ENCODE measurements at places on chromosomes 11 and 22.

- DNase-seq = no peak
These were observed 2.2 kb downstream of the TUT1 start for GRCh38 chr11:62588966-62589637.

- no peak for DNase-seq
These were observed 309.1 kb upstream of the C11orf87 start for GRCh38 chr11:109112821-109113280.

DNA sequence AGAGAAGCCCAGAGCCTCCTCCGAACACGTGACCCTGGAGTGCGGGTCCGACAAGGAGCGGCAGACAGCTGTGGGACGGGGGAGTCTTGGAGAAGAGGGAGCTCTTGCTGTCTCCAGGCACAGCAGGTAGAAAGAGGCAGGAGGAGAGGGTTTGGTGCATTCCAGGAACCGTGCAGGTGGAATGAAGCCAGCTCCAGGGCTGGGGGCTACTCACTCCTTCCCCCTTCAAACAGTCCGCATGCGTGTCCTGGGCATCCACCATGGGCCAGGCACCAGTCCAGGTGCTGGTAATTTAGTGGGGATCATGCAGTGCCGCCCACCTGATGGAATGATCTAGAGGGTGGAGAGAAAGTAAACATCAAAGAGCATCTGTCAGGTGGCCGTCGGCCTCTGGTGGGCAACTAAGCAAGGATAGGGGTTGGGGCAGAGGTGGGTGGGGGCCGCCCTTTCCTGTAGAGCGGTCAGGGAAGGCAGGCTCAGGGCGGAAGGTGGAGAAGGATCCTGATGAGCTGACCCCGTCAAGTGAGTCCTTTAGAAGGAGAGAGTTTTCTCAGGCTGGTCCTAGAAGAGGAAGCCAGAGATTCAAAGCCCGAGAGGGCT lies 850.0 kb downstream of the TBC1D22A start:
- no peak for DNase-seq

DNA sequence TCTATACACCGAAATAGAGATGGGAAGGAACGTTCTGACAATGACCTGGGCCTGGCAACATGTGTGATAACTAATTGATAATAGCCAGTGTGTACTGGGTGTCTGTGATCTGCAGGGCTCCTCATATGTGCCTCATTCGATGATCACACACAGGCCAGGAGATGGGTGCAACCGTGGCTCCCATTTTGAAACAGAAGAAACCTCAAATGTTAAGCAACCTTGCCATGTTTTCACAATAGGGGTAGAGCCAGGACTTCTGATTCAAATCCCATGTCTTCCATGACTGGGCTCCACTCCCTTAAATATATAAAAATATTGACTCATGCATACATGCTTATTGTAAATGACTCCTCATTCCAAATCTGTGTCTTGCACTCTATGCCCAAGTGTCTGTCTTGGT lies 11.1 kb downstream of the APOL3 start:
- no peak for DNase-seq

DNA sequence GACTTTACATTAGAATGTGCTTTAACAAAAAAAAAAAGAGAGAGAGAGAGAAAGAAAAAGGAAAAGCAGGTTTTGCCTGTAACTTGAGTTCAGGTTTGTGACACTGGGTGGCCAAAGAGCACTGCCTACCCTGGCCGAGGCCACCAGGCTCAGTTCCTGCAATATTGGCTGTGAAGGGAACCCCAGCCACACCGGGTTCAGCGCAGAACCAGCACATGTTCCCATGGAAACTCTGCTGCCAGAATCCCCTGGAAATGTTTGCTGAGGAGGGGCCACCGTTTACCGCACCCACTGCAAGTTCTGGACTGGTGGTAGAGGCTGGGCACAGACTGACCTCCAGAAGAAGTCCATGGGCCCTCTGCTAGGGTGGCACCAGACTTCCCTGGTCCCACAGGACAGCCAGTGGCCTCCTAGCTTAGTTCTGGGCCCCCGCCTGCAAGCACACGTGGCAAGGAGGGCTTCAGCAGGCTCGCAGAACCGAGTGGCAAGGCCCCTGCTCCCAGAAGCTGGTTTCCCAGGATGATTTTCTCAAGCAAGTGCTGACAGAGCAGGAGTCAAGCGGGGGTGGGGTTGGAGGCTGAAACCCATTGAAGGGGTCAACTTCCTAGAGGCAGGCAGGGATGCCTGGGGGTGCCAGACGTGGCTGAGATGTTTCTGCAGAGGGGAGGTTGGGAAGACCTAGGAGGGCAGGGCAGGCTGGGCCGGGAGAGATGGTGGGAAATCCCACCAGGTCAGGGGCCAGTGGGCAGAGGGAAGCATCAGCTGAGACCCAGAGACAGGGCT lies 51.2 kb downstream of the NFAM1 start:
- no peak for DNase-seq

DNA sequence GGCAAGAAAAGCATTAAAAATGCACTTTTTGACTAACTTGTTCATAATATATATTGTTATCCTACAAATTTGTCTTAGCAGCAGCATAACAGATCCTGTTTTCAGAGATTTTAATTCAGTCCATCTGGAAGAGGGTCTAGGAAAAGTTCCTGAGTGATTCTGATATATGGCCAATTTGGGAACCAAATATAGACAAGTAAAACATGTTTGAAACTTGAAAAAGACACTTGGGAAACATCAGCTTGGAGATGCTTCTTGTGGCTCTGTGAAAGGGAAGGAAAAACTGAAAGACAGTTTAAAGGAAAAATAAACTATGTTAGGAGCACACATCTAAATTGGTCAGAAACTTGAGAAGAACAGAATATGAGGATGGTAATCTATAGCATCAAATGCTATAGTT lies 697.5 kb downstream of the CNTN5 start:
- DNase-seq = no peak

DNA sequence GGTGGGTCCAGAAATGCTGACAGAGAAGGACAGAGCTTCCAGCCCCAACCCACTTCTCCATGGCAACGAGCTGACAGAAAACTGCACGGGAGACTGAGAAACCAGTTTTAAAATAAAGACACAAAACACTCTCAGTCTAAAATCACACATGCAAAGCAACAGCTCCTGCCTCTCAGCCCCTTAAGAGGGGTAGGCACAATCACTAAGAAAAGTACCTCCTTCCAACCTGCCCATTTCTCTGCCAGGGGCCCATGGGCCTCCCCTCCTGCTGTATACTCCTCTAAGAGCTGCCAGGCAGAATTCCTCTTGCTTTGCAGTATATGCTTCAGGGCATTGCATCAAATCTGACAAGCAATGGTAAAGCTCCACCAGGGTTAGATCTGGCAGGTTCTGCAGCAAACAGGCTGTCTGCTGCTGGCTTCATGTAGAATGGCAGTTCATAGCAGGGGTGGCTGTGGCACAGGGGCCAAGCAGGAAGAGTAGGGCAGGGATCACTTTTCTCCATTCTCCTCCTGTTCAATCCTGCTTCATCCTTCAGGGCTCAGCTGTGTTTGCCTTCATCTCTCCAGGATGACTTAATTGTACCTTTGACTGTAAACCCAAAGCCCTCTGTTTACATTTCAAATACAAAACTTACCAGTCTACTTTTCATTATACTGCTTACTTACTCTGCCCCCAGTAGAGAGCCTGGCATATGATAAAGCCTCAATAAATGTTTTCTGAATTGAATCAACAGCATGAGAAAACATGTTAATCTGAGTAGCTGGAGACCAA lies 77.7 kb downstream of the KCNC1 start:
- DNase-seq = no peak

- DNase-seq = no peak
These were observed 2073.5 kb downstream of the LRRC4C start for GRCh38 chr11:39385911-39386310.

DNA sequence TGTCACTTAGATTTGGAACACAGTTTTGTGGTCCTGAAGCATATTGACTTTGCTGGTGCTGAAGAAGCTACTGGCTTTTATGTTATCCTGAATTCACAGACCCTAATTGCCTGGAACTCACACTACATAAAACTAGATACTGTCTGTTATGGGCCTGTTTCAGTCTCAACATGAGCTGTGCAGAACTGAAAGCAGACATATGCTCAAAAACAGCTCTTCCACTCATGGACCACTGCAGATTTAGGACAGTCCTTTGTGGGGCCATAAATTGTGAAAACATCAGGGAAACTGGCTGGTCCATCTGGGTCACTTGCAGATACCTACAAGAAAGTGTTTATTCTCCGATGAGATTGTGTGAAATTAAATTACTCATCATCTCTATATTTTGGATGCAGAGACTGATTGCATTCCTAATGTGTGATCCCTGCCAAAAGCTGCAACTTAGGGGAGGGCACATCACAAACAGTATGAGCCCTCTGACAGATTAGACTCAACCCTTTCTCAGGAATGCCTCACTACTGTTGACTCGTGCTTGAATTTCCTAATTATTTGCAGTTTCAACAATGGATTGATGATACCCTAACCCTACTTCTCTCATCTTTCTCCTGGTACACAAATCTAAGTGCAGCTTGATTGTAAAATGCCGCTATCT lies 10.2 kb upstream of the CLNS1A start:
- DNase-seq = no peak

DNA sequence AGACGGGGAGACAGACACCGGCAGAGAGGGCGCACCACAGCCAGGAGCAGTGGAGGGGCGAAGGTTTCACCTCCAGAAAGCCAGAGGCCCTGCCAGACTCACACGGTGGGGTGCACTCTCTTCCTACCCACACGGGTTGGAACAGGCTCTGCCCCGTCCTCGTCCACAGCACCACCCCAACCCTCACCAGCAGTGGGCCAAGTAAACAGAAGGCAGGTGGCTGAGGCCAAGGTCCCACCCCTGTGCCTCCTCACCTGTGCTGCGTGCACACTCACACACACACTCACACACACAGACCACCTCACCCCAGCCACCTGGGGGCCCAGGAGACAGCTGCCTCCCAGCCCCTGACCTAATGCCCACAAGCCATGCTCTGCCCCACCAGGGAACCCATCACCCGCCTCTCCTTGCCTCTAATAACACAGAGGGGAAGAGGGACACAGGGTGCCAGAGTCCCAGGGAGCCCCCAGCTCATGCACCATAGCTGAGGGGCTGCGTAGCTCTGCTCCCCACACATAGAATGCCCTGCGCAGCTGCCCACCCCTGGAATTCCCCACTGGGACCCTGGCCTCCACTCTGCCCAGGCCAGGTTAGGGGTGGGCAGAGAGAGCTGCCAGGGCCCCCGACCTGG lies 3.1 kb downstream of the CYB5R3 start:
- no peak for DNase-seq

GRCh38 chr11:2881981-2882375 lies 3.6 kb downstream of the CDKN1C start:
- no peak for DNase-seq

DNA sequence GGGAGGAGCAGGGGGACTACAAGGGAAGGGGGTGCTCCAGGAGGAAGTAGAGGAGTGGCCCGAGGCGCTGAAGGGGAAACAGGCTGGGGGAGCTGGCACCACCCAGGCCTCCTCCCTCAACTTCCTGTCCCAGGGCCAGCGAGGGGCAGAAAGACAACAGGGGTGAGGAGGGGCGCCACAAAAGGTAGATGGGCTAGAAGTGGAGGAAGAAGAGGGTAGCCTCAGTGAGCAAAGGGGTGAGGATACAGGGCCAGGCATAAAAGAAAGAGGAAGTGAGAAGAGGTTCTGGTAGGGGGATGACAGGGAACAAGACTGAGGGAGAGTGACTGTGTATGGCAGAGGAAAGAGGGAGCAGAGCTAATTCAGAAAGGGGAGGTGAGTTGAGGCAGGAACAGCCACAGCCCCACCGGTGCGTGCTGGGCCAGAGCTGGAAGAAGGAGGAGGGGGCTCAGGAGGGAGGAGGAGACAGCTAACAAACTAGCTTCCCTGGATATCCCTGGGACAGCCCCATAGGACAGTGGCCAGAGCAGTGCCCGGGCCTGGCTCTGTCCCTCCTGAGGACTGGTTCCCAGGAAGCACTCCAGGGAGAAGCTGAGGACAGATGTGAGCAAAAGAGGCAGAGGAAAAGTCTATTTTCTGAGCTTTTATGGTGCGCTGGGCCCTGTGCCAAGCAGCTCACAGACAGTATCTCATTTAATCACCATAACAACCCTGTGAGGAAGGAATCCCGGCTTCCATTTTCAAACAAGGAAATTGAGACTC lies 8.5 kb downstream of the DCHS1 start:
- DNase-seq = no peak

GRCh38 chr11:27471589-27472397 lies 797 bp downstream of the LGR4 start:
- DNase-seq = no peak

- DNase-seq = peak; percentile 33
These were observed 1.5 kb downstream of the DDB2 start for GRCh38 chr11:47216121-47216798.

DNA sequence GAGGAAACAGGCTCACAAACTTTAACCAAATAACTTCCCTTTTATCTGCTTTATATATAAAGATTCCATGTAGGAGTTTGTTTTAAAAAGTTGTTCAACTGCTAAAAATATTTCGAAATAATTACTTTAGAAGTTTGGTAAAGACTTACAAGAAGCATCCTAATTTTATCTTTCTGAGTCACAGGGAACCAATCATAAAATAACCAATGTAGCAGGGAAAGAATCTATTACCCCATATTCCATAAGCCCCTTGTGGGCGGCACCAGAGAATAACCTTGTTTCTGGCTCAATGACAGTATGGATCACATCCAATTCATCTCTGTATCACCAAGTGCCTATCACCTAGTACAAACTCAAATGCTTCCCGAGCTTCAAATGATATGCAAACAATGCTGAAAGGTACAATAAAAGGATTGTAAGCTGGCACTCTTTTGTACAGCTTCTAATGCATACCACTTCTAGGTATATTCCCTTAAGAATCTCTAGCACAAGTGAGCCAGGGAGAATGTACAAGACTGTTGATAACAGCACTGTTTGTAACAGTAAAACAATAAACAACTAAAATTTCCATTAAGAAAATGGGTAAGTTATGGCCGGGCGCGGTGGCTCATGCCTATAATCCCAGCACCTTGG lies 158.4 kb downstream of the ATG16L2 start:
- no peak for DNase-seq

DNA sequence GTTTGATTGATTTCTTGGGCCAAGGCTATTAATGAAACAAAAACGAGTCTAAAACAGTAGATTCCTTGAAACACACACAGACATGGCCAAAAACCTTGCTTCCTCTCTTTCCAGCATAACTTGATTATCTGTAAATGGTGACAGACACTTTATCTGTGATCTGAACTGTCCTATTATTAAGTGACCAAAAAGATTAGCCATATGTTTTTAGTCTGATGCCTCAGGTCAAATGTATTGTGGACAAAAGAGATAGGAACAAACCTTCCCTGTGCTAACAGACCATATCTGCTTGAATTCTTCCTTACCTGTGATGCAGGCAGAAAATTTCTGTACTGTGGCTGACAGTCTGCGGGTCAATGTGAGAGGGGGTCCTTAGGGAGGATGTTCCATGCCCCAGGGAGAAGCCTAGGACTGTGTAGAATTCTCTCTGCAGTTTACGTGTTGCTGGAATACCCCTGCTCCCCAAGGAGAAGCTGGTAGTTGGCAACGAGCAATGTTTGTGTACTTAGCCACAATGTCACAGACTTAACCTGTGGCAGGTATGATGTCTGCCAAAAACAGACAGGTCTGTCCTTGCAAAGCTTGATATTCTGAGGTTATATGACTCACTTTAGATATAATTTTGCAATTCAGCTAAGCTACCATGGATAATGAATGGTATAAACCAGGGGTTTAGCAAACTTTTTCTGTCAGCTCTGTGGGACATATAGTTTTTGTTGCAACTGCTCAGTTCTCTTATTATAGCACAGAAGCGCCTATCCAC lies 31.2 kb downstream of the C11orf71 start:
- DNase-seq = no peak

- DNase-seq = no peak
These were observed 36.6 kb downstream of the KCNJ1 start for GRCh38 chr11:128830290-128831173.
